ENCODE measurements at places on chromosomes 13 and 19.
A peak's percentile ranks its signal among the peaks of the same experiment; 100 is the strongest.

DNA sequence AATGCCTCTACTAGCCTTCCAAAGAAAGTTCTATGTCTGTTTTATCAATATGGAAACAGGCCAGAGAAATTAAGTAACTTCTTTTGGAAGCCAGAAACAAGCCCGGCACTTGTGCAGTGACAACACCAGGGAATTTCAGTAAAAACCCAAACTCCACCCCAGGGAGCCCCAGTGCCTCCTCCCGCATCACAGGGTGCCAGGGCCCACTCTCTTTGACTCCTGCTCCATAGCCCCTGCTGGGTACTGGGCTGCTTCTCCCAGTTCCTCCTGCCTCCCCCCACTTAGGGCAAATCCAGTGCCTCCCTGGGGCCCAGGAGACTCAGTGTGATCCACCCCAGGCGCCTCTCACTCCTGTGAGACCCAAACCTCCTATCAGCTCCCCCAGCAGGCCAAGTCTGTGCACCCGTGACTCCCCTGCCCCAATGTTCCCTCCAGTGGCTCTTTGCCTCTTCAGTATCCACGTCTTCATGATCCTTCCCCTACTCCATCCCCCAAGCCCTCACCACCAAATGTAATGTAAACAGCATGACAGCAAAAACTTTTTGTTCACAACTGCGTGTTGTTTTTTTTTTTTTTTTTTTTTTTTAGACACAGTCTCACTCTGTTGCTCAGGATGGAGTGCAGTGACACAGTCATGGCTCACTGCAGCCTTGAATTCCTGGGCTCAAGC, 2.3 kb upstream of the FFAR3 start:
- no peak for DNase-seq

- DNase-seq: no peak
Observed at GRCh38 chr19:19631346-19631745, 3.3 kb upstream of the LPAR2 start.

- no peak for DNase-seq
Observed at GRCh38 chr13:51726446-51727193, 77.3 kb downstream of the DHRS12 start.

- no peak for DNase-seq
Observed at GRCh38 chr13:27980280-27980998, 8.1 kb downstream of the URAD start.

DNA sequence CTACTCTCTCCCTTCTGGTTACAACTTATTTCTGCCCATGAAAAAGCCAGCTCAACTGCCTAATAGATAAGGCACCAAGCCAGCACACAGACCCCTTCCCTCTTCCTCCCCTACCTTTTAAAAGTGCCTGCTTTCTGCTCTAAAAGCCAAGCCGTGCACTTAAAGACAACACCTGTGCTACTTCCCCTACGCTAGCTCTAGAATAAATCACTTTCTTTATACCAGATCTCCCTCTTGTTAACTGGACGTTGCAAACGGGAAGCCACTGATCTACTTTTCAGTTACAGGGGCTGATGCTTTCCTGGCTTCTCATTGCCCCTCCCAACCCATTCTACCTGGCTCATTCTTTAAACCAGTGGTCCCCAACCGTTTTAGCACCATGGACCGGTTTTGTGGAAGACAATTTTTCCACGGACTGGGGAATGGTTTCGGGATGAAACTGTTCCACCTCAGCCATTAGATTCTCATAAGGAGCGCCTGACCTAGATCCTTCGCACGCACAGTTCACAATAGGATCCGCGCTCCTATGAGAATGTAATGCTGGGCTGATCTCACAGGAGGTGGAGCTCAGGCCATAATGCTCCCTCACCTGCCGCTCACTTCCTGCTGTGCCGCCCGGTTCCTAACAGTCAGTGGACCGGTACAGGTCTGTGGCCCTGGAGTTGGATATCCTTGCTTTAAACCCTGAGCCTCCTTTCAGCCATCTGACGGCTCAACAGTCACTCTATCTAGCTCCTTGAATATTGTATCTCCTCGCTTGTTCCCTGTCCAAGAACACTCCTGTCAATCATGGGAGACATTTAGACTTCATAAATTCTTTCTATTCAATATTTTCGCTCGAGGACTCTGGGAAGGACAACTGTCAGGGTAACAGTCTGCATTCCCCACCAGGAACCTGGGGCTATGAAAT, 841 bp upstream of the ZNF223 start:
- no peak for DNase-seq

DNA sequence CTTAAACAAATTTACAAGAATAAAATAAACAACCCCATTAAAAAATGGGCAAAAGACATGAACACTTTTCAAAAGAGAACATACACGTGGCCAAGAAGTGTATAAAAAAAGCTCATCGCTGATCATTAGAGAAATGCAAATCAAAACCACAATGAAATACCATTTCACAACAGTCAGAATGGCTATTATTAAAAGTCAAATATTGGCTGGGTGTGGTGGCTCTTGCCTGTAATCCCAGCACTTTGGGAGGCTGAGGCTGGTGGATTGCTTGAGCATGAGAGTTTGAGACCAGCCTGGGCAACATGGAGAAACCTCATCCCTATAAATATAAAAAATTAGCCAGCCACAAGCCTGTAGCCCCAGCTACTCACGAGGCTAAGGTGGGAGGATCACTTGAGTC, 89.9 kb downstream of the UBL3 start:
- DNase-seq: no peak

DNA sequence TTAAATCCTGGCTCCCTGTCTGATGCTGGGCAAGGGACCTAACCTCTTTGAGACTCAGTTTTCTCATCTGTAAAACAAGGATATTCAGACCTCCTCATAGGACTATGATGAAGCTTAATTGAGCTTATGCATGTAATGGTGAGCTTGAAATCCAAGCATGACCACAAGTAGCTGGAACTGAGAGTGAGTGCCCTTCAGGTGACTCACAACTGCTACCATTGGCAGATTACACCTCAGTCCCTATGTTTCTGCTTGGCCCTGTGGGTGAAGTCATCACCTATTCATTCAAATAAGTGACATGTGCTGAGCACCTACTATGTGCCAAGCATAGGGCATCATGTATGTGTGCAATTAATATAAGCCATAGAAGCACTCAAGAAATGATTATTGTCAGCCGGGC, 25.7 kb downstream of the NOVA2 start:
- no peak for DNase-seq

DNA sequence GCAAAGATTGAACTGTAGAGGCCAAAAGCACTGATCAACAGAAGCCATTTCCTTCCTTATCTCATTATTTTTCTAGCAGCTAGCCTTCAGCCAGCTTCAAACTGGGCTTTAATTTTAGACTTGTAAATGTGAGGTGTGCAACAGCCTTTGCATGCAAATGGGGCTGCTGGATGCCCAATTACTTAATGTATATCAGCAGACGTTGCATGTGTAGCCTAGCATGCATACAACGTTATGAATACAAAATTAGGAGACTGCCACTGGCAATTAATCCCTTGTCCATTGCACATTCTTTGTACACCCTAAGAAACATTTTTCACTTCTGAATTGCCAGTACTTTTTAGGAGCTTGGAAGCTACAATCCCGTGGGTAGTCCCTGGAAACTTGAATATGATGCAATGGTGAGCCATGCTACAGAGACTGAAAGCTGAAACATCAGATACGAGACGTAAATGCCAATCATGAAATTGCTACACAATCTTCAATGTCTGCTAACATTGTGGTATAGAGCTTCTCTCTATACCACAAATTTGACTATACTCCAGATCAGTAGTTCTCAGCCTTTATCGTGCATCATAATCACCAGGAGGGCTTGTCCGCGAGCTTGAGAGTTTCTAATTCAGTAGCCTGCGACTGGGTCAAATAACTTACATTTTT, 20.2 kb downstream of the EPSTI1 start:
- no peak for DNase-seq

GRCh38 chr13:62292714-62293480, 877.2 kb upstream of the PCDH20 start:
- DNase-seq: no peak

GRCh38 chr13:39875111-39875987, 219.9 kb downstream of the COG6 start:
- DNase-seq: no peak

- peak; percentile 74 for DNase-seq
Observed at GRCh38 chr19:9205501-9206113, 13.8 kb downstream of the OR7D4 start.

GRCh38 chr19:14107581-14108461, 9.7 kb downstream of the PRKACA start:
- peak; percentile 39 for DNase-seq

GRCh38 chr13:109761695-109762094, 24.7 kb downstream of the IRS2 start:
- DNase-seq: no peak

GRCh38 chr19:32203161-32203560, 142.2 kb upstream of the ZNF507 start:
- DNase-seq: no peak

DNA sequence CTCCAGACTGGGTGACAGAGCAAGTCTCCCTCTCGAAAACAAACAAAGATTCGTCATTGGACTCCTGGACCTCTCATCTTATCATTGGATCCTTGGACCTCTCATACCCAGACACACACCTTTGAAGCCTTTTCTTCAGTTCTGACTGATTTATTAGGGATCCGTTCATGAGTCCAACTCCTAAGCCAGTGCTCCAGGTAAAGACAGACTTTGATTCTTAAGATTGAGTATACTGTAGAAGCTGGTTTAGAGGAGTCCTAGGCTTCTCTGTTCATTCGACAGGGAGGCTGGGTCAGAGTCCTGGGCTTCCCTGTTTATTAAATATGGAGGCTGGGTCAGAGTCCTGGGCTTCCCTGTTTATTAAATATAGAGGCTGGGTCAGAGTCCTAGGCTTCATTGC, 38.7 kb downstream of the SACS start:
- DNase-seq: no peak

- DNase-seq: peak; percentile 84
Observed at GRCh38 chr19:18340190-18340989, at the start of gene PGPEP1. PGPEP1 (plus strand) TSS chr19:18340598; CDS start chr19:18340682, 84 bp downstream.

DNA sequence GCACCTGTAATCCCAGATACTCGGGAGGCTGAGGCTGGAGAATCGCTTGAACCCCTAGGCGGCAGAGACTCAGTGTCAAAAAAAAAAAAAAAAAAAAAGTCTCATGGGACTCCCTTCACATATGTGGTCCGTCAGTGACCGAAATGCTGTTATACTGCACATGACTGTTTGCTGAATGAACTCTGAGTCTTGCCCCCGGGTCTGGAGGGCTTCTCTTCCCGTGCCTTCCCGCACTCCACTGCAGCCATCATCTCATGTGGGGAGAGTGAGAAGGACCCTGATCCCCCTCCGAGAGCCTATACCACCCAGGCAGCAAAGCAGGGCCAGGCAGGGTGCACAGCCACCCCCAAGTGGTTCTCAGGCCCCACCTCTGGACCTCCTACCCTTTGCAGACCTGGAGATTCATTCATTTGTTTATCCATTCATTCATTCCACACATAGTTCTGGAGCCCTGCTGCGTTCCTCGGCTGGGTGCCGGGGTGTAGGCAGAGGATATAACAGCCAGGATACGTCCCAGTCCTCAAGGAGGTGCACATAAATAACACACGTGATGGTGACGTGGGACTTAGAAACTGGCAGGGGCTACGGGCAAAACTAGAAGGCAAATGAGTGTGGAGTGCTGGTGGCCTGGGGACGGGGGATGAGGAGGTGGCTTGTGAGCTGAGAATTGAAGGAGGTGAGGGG, 14.2 kb downstream of the NDUFA11 start:
- peak; percentile 21 for DNase-seq

- DNase-seq: no peak
Observed at GRCh38 chr19:12833418-12833737, 1.0 kb downstream of the RTBDN start.

GRCh38 chr13:95756072-95756471, 79.1 kb downstream of the DNAJC3 start:
- no peak for DNase-seq

- DNase-seq: peak; percentile 43
Observed at GRCh38 chr13:98509271-98510155, 67.4 kb downstream of the STK24 start.

DNA sequence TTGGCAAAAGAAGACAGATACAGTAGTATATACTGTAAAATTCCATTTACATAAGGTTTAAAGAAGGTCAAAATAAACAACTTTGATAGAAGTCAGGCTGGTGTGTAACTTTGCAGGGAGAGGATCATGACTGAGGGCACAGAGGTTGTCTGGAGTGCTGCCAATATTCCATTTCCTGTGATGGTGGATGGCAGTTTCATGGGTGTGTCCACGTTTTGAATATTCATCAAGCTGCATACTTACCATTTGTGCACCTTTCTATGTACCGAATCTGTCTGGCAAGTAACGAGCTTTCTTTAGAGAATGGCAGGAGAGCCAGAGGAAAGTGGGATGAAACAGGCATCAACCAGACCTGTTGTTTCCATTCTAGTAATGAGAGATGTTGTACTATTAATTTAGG, 420.5 kb upstream of the HTR2A start:
- no peak for DNase-seq

DNA sequence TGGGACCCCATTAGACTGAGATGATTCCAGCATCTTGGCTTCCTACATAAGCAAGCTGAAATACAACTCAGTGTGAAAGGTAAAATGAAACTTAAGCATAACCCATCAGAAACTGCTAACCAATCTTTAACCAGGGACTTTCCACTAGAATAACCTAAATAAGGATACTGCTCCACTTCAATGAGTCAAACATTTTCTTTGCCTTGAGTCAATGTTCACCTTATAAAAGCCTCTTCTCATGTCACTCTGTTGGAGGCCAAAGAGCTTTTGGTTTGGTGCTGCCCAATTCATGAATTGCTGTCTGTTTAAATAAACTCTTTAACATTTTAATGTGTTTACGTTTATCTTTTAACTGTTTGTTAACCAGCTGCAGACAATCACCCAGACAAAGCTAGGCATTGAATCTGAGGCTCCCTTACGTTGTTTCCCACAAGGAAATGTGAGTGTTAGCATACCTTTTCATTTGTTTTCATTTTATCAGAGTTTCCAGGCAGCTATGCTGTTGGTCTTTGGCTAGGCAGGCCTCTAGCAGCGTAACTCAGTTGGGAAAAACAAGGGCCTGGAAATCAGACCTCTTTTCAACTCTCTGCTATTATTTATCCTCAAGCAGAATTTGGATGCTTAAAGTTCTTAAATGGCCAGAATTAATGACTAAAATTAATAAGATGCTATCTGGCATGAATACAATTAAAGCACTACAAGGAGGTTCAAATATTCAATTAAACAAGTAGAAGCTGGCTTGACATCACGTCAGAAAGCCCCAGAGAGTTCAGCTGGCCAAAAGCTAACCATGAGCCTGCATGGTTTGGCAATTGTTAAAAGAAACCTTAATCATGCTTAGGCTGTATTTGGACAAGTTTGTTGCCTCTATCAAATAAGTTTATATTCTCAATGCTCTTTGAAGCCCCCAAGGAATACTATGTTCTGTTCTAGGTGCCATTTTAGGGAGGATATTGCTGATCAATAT, 200.2 kb downstream of the DCLK1 start:
- DNase-seq: no peak

GRCh38 chr19:51196181-51196580, 28.7 kb upstream of the CD33 start:
- no peak for DNase-seq

GRCh38 chr19:54100561-54100960, at the start of gene OSCAR:
OSCAR (minus strand) TSS chr19:54100803; CDS start chr19:54100792, 11 bp downstream.
- no peak for DNase-seq

- no peak for DNase-seq
Observed at GRCh38 chr13:36428086-36428485, 4.2 kb upstream of the CCNA1 start.

Data from right hindlimb (tissue), 1 donor.